Smooth muscle cell of the coronary artery (primary cell): ENCODE measurements at places on chromosomes 6 and 20. TPM values are rescaled to one million over a fixed set of nuclear protein-coding genes. Genes with fewer than 3 reads are reported as not detected.

Gene DAAM2
- 12.1 and 19.3 TPM in 2 replicates for total RNA-seq

Gene RSPH9
- 0.45 and 0.94 TPM in 2 replicates for total RNA-seq

Gene RNF8
- total RNA-seq, result 16.0 and 30.3 TPM in 2 replicates

Gene SNAP25
- total RNA-seq, result not detected in 2 replicates
